PC-9 (cell line): ENCODE measurements at places on chromosomes 7 and 10.

- H3K27me3 ChIP-seq, result no peaks in the 10 kb centered on the region
- H3K36me3 ChIP-seq, result no peaks in the 10 kb centered on the region
- H3K27ac ChIP-seq, result no peak overlapping the region
Observed at GRCh38 chr10:8416192-8416701, 361.8 kb downstream of the GATA3 start.

GRCh38 chr10:6399231-6399741, 180.8 kb downstream of the PRKCQ start:
- H3K36me3 ChIP-seq, result no peaks in the 10 kb centered on the region
- H3K4me1 ChIP-seq, result peaks cover 32% of the 10 kb centered on the region
- H3K27ac ChIP-seq, result peak overlapping the region; percentile 47
- H3K4me3 ChIP-seq, result no peak overlapping the region

- no peak overlapping the region for H3K4me3 ChIP-seq
- no peaks in the 10 kb centered on the region for H3K27me3 ChIP-seq
- no peaks in the 10 kb centered on the region for H3K36me3 ChIP-seq
- H3K27ac ChIP-seq, result no peak overlapping the region
Observed at GRCh38 chr10:118903251-118903650, 126.3 kb upstream of the NANOS1 start.

- no peak overlapping the region for H3K27ac ChIP-seq
- DNase-seq, result no peak
- no peaks in the 10 kb centered on the region for H3K36me3 ChIP-seq
Observed at GRCh38 chr7:45987521-45988290, 66.6 kb upstream of the IGFBP3 start.

- DNase-seq, result no peak
- H3K36me3 ChIP-seq, result peaks cover 5% of the 10 kb centered on the region; the same call in 1 of the 2 replicates
- no peaks in the 10 kb centered on the region for H3K27me3 ChIP-seq
- H3K4me1 ChIP-seq, result no peaks in the 10 kb centered on the region
- no peak overlapping the region for H3K4me3 ChIP-seq
Observed at GRCh38 chr10:13648425-13648824, 61.7 kb downstream of the PRPF18 start.

- H3K27me3 ChIP-seq, result no peaks in the 10 kb centered on the region
- no peaks in the 10 kb centered on the region for H3K4me1 ChIP-seq
- no peaks in the 10 kb centered on the region for H3K36me3 ChIP-seq
- no peak overlapping the region for H3K4me3 ChIP-seq
Observed at GRCh38 chr10:72146559-72147323, 58.4 kb upstream of the SPOCK2 start.
